ENCODE measurements at places on chromosomes 2 and 18. TPM values are rescaled to one million over a fixed set of nuclear protein-coding genes. Genes with fewer than 3 reads are reported as not detected.

Gene C2orf78
- polyA plus RNA-seq = not detected

Gene STPG4
- polyA plus RNA-seq = 0.06 TPM

Gene GPR55
- 0.18 TPM for polyA plus RNA-seq

Gene VIL1
- polyA plus RNA-seq = 9.2 TPM

Gene CCDC178
- 12.9 TPM for polyA plus RNA-seq

Gene DYSF
- polyA plus RNA-seq = 20.7 TPM

Gene MOGAT1
- polyA plus RNA-seq = 0.30 TPM

Gene ST6GAL2
- 0.06 TPM for polyA plus RNA-seq

Gene ADGRF3
- 0.22 TPM for polyA plus RNA-seq

Gene NCL
- polyA plus RNA-seq = 328 TPM

Gene CRYBA2
- not detected for polyA plus RNA-seq

Gene CYP27A1
- polyA plus RNA-seq = 11.6 TPM

Gene UGT1A9
- not detected for polyA plus RNA-seq

Gene C18orf32
- polyA plus RNA-seq = 42.7 TPM

Gene POTEI
- polyA plus RNA-seq = not detected

Gene LINC00305
- polyA plus RNA-seq = not detected

Gene HOXD8
- 6.3 TPM for polyA plus RNA-seq

Gene EGR4
- polyA plus RNA-seq = 0.05 TPM

Gene GULP1
- polyA plus RNA-seq = 17.9 TPM

Gene MC4R
- polyA plus RNA-seq = not detected

Gene TUBB8B
- 0.15 TPM for polyA plus RNA-seq

Gene CD302
- 42.4 TPM for polyA plus RNA-seq

Gene REG3G
- 0.56 TPM for polyA plus RNA-seq

Gene TNFRSF11A
- polyA plus RNA-seq = 0.60 TPM

Gene LHCGR
- not detected for polyA plus RNA-seq

Gene TRIM43B
- not detected for polyA plus RNA-seq

Gene PRKRA
- polyA plus RNA-seq = 37.3 TPM

Gene ACMSD
- polyA plus RNA-seq = not detected

Gene RABL2A
- polyA plus RNA-seq = 3.8 TPM

Gene MRPL53
- 43.1 TPM for polyA plus RNA-seq

Gene ST3GAL5
- 26.5 TPM for polyA plus RNA-seq

Gene POTEJ
- polyA plus RNA-seq = not detected

Gene DYNAP
- polyA plus RNA-seq = not detected

Gene PPP1R1C
- polyA plus RNA-seq = 0.28 TPM

Gene MLPH
- 9.5 TPM for polyA plus RNA-seq

Gene STAT1
- polyA plus RNA-seq = 43.8 TPM

Gene PROKR1
- polyA plus RNA-seq = 0.56 TPM

Gene SERPINB12
- not detected for polyA plus RNA-seq

Gene XPO1
- 28.1 TPM for polyA plus RNA-seq

Gene GRP
- 0.31 TPM for polyA plus RNA-seq

Gene MERTK
- polyA plus RNA-seq = 4.2 TPM

Gene TEX44
- polyA plus RNA-seq = not detected

Gene VSNL1
- polyA plus RNA-seq = 0.30 TPM

Gene PLB1
- polyA plus RNA-seq = 0.61 TPM

Gene SKOR2
- polyA plus RNA-seq = not detected

Gene CHST9
- polyA plus RNA-seq = 0.07 TPM
